ENCODE measurements at places on chromosomes 5 and 9.
A peak's percentile ranks its signal among the peaks of the same experiment; 100 is the strongest.

DNA sequence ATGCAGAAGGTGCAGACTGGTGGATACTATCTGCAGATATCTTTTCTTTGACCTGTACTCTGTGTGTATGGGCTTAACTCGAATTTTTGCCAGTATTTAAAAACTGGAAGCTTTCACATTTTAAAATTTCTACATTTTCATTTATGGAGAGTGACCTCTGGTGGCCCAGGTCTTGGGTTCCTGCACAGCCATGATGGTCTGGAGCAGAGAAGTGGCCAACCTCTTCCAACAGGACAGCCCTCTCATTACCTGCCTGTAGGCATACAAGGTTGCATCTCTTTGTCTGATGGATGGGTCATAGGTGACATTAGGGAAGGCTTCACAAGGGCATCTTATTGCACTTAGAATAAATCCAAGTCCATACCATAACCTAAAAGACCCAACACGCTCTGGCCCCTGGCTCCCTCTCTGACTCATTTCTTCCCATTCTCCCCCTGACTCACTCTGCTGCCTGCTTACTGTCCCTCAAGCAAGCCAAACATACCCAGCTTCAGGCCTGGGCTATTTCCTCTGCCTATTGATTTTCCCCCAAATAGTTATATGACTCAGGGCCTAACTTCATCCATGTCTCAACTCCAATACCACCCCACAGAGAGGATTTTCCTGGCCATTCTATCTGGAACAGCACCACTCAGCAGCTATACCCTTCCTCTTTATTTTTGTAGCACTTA lies 113.3 kb upstream of the SLC1A3 start:
- DNase-seq, result no peak

DNA sequence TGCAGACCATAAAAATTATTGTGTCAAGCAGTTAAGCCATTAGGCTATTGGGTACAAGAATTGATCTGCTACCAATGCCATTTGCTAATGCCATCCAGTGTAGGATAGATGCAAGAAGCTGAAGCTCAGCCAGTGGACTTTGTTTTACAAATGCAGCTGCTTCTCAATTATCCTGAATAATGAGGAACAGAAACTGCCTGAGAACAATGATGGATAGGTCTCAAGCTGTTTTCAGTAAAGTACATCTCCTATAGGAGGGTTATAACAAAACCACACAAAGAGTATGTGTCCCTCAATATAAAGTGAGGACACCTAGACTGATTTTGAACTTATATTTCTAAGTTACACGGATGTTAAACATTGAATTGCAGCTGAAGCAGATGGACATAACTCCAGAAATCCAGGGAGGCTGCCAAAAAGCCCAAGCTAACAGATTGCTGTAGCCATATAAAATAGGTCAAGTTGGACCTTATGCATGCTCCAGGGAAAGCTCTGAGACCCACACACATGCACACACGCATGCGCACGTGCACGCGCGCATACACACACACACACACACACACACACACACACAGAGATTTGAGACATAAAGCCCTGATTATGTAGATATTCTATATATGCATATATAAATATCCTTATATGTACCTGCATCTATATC lies 482.7 kb upstream of the CD180 start:
- DNase-seq, result no peak

DNA sequence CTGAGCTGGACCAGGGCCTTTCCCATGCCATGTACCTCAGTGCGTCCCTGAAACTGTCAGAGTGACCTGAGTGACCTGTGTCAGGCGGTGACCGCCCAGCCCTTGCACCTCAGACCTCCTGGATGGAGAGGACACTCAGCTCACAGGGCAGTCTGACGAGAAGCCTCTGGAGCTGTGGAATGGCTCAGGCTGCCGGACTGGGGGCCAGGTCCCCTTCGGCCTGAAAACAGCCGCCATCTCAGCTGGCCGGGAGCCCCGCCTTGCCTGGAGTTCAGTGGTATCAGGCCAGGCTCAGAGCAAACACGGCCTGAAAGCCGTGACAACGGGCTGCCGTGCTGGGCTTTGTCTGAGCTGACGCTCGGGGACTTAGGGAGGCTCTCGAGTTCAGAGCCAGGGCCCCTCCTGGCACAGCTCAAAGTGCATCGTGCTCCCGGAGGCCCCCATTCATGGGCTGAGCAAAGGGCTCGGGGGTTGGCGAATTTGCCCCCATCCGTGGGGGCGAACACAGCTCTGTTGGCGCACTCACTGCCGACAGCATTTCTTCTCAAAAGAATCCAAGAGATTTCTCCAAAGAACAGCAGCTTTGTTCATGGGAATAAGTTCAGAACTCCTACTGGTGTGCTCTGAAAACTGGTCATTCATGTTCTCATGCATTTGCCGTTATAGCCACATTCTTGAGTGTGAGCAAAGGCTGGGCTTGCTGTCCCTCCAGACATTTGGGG lies 8.4 kb upstream of the SLC9A3 start:
- no peak for DNase-seq

DNA sequence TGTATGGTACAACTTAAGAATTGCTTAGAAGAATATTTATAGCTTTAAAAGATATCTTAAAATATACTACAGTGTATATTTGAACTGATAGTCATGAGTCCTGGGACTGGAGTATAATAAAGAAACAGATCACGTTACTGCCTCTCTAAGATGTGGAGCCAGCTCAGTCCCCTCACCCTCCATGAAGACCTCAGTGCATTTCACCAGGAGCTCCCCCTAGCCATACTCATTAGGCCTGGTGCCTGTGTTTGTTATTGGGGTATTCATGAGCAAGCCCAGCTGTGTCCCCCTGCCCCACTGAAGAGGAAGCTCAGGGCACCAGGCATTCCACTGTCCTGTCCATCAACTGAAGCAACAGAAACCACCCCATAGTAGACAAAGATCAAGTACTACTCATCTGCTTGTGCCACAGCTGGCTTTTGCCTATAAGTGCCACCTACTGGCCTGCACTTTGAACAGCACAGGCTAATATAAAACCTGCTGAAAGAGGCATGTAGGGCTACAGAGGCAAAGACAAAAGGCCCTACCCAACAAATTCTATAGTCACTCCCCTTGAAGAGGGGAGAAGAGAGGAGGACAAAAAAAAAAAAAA lies 850.2 kb upstream of the NUDT12 start:
- no peak for DNase-seq

DNA sequence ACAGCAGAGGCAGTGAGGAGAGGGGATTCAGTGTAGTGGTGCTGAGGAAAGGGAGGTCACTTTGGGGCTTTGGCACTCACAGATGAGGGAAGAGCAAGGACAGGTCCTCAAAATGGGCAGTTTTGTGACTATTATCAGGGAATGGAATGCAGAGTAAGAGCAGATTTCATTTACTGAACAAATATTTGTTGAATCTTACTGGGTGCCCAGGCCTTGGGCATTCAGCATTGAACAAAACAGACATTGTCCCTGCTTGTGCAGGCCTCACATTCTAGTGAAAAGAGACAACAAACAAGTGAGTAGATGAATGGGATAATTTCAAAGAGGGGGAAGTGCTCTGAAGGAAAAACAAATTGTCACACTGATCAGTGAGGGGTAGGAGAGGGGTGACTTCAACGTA lies 404.1 kb downstream of the DMRT2 start:
- DNase-seq, result no peak

DNA sequence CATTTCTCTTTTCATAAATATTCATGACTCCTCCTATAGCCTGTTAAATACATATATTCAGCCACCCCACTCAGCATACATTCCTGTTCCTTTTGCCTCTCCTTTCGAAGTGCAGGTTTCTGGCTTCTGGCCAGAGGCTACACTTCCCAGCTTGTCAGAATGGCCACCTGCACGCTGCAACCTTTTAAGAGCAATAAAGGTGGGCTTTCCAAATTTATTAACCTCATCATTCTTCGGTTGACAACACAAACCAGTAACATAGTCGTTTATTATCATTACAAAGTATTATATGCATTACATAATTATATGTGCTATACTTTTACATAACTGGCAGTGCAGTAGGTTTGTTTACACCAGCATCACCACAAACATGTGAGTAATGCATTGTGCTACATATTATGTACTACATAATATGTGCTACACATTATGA lies 16.5 kb upstream of the TMEM171 start:
- DNase-seq, result no peak

DNA sequence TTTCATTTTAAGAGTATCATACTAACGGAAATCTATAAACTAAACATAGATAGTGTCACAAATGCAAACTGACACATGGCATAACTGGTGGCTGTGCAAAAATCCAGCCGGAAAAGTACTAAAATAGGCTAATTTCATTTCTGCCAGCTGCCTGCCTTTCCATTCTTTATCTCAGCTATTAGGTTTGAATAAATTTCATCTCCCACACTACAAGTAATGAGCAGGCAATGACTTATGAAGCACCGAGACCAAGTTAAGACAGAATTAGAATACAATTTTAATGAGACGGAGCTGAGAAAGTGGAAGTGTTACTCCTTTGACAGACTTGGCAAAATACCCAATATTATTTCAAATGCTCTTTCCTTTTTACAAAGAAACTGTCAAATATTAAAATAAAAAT lies 258.8 kb upstream of the ZNF608 start:
- DNase-seq, result no peak

GRCh38 chr5:39264528-39264927 lies 45.2 kb upstream of the FYB1 start:
- DNase-seq, result no peak

- DNase-seq, result no peak
These were observed 290.2 kb upstream of the KLF4 start for GRCh38 chr9:107779731-107780130.

- DNase-seq, result no peak
These were observed 131.3 kb upstream of the ABCA1 start for GRCh38 chr9:105059252-105059651.

GRCh38 chr5:180873615-180874520 lies 12.8 kb upstream of the ZFP62 start:
- DNase-seq, result no peak

DNA sequence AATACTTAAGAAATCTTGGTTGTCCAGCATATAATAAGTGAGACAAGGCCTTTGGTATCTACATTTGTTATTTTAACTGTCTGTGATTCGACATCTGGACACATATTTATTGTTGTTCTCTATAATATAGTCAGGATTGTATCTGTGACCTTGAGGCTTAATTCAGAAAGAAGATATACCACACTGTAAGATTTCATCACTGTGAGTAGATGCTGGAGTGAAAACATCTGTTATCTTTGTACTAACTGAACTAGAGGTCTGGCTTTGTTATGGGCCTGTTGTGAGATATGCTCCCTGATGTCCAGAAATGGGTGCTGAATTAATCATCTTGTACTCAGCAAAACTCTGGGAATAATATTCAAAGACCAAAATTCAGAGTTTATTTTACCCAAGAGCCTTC lies 148.5 kb downstream of the ISOC1 start:
- no peak for DNase-seq

GRCh38 chr9:69762527-69762926 lies 2.7 kb upstream of the PTAR1 start:
- DNase-seq, result no peak

DNA sequence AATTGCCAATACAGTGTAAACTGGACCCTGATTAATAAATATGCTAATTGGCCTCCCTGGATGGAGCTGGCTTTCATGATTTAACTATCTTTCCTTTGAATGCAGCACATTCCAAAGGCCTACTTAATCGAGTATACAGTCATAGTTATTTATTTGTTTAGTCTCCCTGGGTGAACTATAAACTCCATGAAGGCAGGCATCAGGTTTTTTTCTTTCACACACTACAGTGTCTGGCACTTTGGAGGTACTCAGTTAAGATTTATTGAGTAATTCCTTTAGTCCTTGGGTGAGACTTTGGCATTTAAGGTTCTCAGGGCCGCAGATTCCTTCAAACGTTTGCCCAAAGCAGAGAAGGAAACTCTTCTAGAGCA lies 20.5 kb downstream of the RUSC2 start:
- DNase-seq, result no peak

- DNase-seq, result no peak
These were observed at the start of gene THBS4 for GRCh38 chr5:80034962-80035821. Gene THBS4, plus strand, starts transcription at chr5:80035348. Its CDS starts 190 bp downstream, at chr5:80035538.

DNA sequence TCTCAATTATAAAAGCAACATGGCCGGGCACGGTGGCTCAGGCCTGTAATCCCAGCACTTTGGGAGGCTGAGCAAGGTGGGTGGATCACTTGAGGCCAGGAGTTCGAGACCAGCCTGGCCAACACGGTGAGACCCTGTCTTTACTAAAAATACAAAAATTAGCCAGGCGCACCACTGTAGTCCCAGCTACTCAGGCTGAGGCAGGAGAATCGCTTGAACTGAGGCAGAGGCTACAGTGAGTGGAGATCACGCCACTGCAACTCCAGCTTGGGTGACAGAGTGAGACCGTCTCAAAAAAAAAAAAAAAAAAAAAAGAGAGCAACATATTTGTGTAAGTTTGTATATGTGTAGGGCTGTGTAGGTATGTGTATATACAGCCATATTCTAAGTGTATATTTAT lies 7.5 kb downstream of the RPS6 start:
- no peak for DNase-seq

GRCh38 chr5:75847561-75848021 lies 130.4 kb upstream of the POC5 start:
- DNase-seq, result no peak

- peak; percentile 41 for DNase-seq
These were observed 8.2 kb downstream of the RPP25L start for GRCh38 chr9:34603610-34604231.

- DNase-seq, result no peak
These were observed 297.7 kb downstream of the ATPSCKMT start for GRCh38 chr5:9951865-9952516.

- DNase-seq, result no peak
These were observed 147.8 kb upstream of the RAPGEF1 start for GRCh38 chr9:131887680-131888079.

DNA sequence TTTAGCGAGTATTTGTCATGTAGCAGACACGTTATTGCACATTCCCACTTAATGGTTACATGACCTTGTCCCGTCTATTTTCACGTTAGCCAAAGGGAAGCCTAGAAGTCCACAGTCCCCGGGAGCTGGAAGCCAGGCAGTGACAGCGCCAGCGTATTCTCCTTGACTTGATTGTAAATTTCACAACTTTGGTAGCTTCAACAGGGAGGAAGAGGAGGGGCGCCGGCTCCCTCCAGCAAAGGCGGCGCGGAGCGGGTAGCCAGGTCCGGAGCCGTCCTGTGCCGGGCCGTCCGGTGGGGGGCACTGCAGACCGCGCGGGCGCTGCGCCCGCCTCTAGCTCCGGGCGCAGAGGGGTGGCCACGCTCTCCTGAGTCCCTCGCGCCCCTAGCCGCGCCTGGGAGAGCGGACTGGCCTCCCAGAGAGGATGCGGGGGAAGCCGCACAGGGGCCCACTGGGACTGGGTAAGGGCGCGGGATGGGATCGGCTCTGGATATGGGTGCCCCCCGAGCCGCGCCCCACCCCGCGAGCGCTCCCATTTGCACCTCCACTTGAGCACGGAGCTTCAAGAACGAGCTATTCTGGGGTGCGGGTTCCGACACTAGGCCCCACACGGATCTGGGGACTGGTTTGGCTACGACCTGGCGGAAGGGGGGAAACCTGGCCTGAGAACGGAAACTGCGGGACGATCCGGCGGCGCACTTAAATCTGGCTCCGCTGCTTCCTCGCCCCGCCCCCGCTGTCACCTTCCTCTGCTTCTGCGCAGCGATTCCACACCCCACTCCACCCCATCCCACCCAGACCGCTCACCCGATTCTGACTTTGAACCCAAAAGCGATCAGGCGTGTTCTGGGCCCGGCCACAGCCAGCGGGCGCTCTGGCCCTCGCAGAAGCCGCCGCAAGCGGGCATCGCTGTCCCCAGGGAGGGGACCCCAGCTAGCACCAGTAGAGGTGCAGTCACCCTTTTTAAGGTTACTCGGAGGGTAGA lies 23.8 kb downstream of the KLF4 start:
- no peak for DNase-seq
